Activated T-helper 17 cell treated with anti-CD3 and anti-CD28 coated beads, Interleukin-2, amount 50 U/mL, for 72 hours (primary cell): ENCODE measurements at places on chromosomes 16 and 17.

- ATAC-seq = peak; percentile 87
Observed at GRCh38 chr16:3938843-3939624, 58.5 kb upstream of the CREBBP start.

DNA sequence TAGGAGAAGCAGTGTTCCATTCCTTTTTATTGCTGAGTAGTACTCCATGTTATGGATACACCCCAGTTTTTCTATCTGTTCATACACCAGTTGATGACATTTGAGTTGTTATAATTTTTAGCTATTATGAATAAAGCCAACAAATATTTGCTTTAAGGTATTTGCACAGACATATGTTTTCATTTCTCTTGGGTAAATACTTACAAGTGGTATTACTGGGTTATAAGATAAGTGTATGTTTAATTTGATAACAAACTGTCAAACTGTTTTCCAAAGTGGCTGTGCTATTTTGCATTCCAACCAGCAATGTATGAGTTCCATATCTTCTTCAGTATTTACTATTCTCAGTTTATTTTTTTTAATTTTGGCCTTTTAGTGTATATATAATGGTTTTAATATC, 27.7 kb upstream of the GFOD2 start:
- no peak for ATAC-seq

DNA sequence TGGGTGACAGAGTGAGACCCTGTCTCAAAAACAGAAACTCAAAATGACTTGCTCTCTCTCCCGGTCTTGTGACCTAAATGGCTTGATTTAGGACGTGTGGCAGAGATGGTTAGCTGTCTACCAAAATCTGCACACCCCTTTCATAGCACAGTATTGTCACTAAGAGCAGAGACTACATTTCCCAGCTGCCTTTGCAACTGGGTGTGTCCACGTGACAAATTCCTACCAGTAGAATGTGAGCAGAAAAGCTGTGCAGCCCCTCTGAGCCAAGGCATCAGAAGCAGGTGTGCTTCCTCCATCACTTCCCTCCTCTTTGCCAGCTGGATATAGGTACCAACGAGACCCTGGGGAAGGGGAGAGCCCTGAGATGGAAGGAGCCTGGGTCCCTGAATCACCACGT, 25.5 kb downstream of the GPR142 start:
- ATAC-seq = no peak

DNA sequence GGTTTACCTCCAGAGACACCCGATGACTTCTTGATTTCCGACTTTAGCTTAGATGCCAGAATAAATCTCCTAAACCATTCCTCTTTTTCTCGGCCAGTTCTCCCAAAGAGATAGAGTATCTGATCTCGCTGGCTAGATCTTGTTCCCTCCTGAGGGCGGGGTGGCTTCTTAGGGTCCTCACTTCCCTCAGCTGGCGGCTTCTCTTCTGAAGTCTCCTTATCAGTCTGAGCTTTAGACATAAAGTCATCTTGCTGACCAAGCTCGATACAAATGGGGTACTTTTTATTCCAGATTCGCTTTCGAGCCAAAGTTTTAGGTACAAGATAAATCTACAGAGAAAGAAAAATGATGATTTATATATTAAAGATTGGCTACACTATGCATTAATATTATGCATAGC, 63.6 kb upstream of the ERN1 start:
- no peak for ATAC-seq

DNA sequence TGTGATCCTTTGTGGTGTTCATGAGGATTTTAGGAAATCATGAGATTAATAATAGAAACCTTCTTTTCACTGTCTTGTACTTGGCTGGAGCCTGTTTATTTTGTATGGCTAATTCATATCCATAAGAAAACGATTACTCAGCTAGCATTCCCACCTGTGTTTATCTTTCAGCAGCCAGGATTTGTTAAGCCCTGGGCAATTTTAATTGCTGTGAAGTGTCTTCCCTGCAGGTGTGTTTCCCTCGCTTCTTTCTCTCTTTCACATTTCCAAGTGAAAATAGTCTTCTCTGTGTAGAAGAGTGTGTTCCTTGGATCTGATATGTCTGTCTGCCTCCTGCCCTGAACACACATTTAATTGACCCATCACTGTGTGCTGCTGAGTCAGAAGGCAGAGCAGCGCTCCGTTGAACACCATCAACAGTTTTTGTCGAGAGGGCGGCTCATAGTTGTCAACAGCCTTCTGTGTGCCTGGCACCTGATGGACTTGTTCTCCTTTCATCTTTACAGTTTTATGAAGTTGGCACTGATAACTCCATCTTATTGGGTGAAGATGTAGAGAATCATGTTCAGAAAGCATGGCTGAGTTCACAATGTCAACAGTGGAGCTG, 83.2 kb downstream of the SPECC1 start:
- ATAC-seq = no peak

DNA sequence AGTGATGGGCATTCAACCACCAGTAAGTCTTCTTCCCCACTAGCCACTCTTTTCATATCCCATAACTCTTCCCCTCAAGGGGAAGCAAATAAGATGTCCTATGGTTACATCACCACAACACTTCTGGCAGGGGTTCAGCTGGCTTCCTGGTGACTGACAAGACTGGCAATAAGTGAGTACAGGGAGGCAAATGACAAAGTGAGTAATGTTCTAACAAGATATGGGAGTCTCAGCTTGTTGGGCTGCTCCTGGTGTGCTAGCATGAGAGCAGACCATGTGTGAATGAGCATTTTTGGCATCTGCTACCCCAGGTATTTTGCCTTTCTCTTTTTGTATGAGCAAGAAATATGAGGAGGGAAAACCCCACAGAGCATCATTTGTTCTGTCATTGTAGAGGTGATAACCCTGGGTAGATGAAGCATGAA, 9.9 kb downstream of the TMIGD1 start:
- peak; percentile 95 for ATAC-seq

DNA sequence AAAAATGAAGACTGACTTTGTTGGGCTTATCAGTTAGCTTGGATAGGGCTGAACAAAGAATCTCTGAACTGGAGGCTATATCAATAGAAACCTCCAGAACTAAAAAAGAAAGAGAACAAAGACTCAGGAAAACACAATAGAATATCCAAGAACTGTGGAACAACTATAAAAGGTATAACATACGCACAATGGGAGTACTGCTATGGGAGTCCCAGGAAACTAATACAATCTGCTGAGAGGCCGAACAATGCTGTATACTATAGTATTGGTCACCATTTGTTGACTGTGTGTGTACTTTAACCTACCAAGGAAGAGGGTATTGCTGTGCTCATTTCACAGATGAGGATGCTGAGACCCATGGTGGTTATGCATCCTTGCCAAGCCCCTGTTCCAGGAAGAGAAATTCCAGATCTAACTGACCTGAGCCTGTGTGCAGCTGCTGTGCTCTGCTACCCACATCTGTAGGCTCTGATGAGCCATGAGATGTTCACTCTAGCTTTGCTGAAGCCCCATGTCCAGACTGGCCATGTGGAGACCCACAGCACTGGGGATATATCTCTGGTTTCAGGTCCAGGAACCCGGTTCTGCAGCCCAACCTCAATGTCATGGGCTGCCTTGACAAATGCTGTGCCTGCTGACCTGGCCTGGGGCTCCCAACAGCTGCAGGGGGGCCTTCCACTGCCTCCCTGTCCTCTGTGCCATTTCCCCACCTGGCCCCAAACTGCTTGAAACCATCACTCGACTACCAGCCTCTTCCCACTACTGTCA, 254.3 kb upstream of the TNRC6C start:
- ATAC-seq = no peak
